Bone marrow (tissue), 2 donors: ENCODE measurements at places on chromosomes 7 and 10.

- DNase-seq = peak; percentile 4
Observed at GRCh38 chr10:127009366-127009765, 104.1 kb downstream of the DOCK1 start.

DNA sequence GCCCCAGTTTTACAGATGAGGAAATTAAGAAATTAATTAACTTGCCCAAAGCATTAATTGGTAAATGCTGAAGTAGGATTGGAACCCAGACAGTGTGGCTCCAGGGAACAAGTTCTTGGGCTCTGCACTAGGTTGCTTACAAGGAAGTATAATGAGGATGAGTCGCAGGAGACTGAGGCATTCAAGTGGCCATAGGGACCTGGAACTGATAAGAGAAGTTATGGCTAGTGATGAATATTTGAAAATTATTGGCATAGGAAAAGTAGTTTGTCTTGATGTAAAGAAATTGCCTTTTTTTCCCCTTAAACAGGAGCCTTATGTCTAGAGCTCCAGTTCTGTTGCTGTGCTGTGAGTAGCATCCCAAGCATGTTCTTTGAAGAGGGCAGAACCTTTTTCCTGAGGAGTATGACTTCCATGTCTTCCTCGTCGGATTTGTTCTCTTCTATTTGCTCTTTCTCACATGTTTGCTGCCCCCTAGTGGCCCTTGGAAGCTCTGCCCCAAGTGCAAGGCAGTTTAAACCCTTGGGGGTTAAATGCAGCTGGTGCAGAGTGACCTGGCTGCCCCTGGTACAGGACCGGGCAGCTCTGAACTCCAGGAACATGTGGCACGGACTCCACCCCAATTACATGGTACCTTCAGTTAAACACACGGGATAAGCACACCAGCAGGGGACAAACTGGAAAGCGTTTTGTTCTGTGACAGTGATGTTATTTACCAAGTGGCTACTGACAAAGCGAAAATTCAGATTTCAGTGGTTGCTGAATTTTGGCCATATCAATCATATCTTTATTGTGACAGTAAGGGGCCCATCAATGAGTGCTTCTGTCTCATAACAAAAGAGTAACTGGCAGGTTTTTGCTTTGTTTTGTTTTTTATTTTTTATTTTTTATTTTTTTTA, 148.8 kb downstream of the HECW1 start:
- peak; percentile 43 for DNase-seq

DNA sequence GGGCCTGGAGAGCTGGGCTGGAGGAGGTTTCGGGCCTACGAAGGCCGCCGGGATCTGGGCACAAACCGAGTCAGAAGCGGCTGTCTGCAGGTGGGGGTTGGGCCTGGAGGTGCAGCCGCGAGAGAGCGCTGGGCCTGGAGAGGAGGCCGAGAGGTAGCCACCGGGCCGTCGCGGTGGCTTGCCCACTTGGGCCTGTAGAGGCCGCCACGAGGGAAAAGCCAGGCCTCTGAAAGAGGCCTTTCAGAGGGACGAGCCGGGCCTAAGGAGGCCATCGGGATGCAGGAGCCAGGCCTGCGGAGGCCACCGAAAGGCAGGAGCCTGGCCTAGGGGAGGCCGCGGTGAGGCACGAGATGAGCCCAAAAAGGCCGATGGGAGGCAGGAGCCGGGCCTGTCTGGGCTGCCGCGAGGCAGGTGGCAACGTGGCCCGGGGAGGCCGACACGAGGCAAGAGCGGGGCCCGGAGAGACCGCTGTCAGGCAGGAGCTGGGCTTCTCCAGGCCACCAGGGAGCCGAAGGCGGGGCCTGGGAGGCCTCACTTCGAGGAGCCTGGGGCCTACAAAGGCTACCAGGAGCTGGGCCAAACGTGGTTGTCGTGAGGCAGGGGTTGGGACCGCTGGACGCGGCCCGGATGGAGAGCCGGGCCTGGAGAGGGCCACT, 25.6 kb downstream of the MDH2 start:
- no peak for DNase-seq

GRCh38 chr7:35353481-35353880, 99.6 kb upstream of the TBX20 start:
- no peak for DNase-seq

- DNase-seq = no peak
Observed at GRCh38 chr10:113982769-113983168, 60.9 kb upstream of the ADRB1 start.

DNA sequence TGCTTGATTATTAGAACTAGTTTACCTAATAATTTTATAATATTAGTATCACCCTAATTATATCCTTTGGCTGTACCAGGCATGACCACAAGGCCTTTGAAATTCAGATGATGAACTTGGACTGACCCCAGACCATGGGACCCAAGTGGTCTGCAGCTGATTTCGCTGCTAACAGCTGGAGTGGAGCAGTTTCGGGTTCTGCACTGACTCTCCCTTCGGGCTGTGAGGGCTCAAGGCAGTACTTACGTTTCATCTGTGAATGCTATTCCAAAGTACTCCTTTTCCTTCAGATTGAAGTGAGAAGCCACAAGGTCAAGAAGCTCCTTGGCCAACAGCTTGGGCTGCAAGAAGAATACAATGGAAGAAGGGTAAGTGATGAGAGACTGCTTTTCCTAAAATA, 223.8 kb downstream of the PRPF18 start:
- DNase-seq = no peak

DNA sequence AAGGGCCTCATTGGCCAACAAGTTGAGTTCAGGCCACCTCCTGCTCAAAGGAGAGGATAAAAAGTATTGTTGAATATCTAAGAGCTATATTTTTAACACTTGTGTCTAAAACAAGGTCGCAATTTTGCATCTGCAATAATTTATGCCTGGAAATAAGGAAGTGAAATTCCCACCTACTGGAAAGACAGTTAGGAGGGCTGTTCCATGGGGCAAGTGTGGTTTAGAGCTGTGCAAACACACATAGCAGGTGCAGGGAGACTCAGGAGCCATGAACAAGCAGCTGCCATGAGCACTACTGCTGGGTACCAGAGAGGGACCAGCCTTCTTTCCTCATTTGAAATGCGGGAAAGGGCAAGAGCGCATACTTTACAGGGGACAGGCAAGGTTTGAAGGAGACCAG, 35.5 kb upstream of the IKZF1 start:
- no peak for DNase-seq

- DNase-seq = no peak
Observed at GRCh38 chr10:48740015-48740707, 55.5 kb downstream of the WDFY4 start.

- no peak for DNase-seq
Observed at GRCh38 chr7:71638108-71638507, 506.2 kb downstream of the GALNT17 start.

DNA sequence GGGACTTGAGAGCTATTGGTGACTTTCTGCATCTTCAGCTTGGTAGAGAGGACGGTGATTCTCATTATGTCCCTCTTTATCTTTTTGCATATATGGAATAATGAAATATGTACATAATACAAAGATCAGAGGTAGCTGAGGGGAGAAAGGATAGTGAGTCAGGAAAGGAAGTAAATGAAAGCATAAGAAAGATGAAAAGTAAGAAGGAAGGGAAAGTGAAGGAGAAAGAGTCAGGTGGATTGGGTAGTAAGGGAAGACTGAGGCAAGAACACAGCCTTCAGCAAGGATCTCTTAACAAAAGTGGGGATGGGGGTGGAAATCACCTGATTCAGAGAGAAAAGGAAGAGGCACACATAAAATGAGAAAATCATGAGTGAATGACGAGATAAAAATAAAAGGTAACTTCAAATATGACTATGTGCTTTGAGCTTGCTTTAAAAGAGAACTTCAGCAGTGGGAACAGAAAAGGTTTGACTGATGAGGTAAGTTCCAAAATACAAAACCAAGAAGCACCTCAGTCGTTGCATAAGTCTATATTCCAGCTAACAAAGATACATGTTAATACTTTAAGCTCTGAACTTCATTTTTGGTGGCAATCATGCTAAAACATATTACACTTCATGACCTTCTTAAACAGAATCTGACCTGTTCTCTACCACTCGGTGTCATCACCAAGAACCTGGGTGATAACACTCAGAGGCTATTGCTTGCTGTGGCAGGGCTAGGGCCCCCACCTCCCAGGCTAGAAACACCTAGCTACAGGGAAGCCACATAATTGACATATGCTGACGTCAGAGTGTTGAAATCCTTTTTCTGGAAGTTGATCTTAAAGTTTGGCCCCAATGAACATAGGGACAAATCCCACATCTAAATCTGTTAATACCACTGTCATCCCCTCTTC, 32.9 kb downstream of the NRCAM start:
- no peak for DNase-seq

- no peak for DNase-seq
Observed at GRCh38 chr7:135405969-135406368, 103.9 kb downstream of the CNOT4 start.
